ENCODE measurements at places on chromosomes 16 and 17.

DNA sequence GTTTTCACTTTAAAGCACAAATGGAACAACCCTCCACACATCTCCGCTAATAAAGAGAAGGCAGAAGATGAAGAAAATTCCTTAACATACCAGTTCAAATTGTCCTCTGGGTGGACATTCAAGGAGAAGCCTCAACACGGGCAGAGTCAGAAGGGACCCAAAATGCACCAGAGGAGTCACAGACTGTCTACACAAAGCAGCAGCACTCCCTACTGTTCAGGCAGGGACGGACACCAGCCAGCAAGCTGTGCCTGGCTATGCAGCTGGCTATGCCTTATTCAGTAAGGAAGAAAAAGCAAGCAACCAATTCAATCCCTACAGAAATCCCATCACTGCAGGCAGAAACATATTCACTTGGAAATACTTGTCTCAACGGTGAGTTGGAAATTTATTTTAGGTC is 8.1 kb downstream of the DNAJC7 start:
- peaks cover 12% of the 10 kb centered on the region for H3K36me3 ChIP-seq

DNA sequence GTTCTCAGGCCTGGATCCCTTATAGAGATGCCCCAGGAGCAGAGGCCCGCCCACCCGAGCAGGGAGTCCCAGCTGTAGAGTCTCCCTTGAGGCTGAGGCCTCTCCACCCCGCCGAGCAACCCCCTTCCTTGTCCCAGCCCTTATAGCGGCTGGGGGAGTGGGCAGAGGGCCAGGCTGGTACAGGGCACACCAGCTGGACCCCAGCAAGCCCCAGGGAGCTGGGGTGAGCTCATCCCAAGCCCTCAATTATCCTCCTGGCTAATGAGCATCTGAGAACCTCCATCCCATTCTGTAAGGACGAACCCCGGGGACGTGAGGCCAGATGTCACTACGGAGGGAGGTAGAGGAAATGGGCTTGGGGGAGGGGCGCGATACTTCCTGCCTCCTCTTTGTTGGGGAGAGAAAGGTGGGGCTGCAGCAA is 3.2 kb upstream of the SNN start:
- peak overlapping the region; percentile 29 for H3K4me3 ChIP-seq
- DNase-seq = peak; percentile 58
- H3K27me3 ChIP-seq = no peaks in the 10 kb centered on the region
- no peaks in the 10 kb centered on the region for H3K36me3 ChIP-seq
- H3K27ac ChIP-seq = peak overlapping the region; percentile 78
- H3K4me1 ChIP-seq = peaks cover 44% of the 10 kb centered on the region

DNA sequence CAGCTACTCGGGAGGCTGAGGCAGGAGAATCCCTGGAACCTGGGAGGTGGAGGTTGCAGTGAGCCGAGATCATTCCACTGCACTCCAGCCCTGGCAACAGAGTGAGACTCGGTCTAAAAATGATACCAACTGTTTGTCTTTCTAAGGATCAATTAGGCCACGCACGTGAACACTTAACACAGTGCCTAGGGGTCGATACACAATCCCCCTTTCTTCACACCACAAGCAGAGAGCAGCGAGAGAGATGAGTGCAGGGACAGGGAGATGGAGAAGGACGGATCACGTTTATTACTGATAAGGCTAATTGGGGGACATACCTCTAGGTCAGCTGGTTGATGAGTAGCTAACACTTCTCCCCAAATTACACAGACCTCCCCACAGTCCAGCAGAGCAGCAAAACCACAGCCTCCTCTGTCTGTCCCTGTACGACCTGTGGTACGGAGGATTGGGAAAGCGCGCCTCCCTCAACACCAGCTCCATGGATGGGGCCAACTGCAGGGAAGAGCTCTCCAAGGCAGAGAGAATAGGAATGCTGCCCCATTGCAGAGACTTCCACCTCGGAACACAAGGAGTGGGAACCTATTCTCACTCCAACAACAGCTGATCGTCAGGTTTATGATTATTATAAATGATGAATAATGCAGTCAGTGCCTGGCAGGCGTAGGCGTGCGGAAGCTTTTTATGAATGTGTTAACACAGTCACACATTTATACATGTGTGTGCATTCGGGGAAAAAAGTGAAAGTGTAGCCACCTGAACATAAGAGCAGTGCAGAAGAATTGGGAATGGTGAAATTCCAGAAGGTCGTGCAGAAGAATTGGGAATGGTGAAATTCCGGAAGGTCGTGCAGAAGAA is 155.1 kb downstream of the C16orf95 start:
- H3K4me3 ChIP-seq = peak overlapping the region; percentile 23
- peaks cover 4% of the 10 kb centered on the region for H3K27me3 ChIP-seq
- H3K4me1 ChIP-seq = peaks cover 3% of the 10 kb centered on the region
- DNase-seq = peak; percentile 63
- H3K36me3 ChIP-seq = no peaks in the 10 kb centered on the region

- peaks cover 16% of the 10 kb centered on the region for H3K27me3 ChIP-seq
- no peaks in the 10 kb centered on the region for H3K4me1 ChIP-seq
- H3K27ac ChIP-seq = no peak overlapping the region
- no peaks in the 10 kb centered on the region for H3K36me3 ChIP-seq
- H3K4me3 ChIP-seq = no peak overlapping the region
Observed at GRCh38 chr17:79306424-79307318, 232.0 kb downstream of the ENGASE start.

- no peaks in the 10 kb centered on the region for H3K27me3 ChIP-seq
- H3K4me3 ChIP-seq = no peak overlapping the region
- no peak overlapping the region for H3K27ac ChIP-seq
- H3K4me1 ChIP-seq = peaks cover 28% of the 10 kb centered on the region
Observed at GRCh38 chr16:88769617-88770460, 15.2 kb downstream of the PIEZO1 start.

GRCh38 chr17:21512307-21513011 is 136.3 kb downstream of the KCNJ12 start:
- peaks cover 29% of the 10 kb centered on the region for H3K27me3 ChIP-seq
- DNase-seq = no peak
- no peak overlapping the region for H3K4me3 ChIP-seq
- H3K36me3 ChIP-seq = no peaks in the 10 kb centered on the region
- H3K4me1 ChIP-seq = peaks cover 14% of the 10 kb centered on the region
- no peak overlapping the region for H3K27ac ChIP-seq

DNA sequence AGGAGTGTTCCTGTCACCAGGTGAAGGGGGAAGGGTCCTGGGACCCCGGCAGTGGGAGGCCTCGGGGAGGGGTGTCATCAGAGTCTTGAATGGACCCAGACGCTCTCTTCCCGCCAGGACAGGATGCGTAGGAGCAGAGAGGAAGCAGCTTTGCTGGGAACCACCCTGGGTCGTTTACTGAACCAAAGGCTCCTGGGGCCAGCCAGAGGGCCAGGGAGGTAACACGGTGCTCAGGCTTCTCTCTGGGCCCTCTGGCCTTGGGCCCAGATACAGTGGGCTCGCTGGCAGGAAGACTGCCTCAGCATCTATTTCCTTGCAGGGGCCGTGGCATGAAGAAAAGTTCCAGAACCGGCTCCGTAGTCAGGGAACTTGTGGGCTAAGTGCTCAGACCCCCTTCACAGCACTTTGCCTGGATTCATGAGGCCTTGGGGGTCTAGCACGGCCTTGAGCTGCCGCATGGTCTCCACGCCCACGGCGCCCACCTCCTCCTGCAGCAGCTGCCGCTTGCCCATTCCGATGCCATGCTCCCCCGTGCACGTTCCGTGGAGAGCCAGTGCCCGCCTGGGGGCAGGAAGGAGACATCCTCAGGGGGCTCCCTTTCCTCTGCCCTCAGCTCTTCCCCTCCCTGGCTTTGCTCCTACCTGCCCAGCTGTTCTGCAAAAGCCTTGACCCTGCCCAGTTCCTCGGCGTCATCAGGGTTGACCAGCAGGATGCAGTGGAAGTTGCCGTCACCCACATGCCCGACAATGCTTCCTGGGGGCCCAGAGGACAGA is 4.4 kb downstream of the LDHD start:
- H3K4me1 ChIP-seq = peaks cover 53% of the 10 kb centered on the region
- DNase-seq = no peak
- peak overlapping the region; percentile 92 for H3K27ac ChIP-seq
- H3K4me3 ChIP-seq = peak overlapping the region; percentile 84
- peaks cover 12% of the 10 kb centered on the region for H3K36me3 ChIP-seq
- peaks cover 6% of the 10 kb centered on the region for H3K27me3 ChIP-seq

GRCh38 chr17:15973016-15973415 is 26.5 kb downstream of the ZSWIM7 start:
- H3K4me3 ChIP-seq = no peak overlapping the region
- DNase-seq = no peak
- H3K27ac ChIP-seq = no peak overlapping the region
- peaks cover 7% of the 10 kb centered on the region for H3K36me3 ChIP-seq
- H3K27me3 ChIP-seq = peaks cover 4% of the 10 kb centered on the region

DNA sequence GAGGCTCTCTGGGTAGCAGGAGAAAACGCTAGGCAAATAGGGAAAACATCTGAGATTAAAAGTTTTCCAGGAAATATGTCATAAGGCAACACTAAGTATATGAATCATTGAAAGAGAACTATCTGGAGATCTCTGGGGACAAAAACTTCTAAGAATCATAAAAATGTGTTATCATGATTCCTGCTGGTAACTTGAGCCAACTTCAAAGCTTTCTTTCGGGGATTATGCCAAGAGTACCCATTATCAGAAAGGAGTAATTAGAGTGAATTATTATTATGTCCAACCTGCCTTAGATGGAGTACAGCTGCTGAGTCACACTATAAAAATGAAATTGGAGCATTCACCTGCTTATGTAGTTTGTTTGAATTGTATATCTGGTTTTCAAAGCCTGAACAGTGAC is 488.5 kb upstream of the SOX9 start:
- H3K27ac ChIP-seq = no peak overlapping the region
- no peaks in the 10 kb centered on the region for H3K36me3 ChIP-seq
- H3K27me3 ChIP-seq = no peaks in the 10 kb centered on the region

DNA sequence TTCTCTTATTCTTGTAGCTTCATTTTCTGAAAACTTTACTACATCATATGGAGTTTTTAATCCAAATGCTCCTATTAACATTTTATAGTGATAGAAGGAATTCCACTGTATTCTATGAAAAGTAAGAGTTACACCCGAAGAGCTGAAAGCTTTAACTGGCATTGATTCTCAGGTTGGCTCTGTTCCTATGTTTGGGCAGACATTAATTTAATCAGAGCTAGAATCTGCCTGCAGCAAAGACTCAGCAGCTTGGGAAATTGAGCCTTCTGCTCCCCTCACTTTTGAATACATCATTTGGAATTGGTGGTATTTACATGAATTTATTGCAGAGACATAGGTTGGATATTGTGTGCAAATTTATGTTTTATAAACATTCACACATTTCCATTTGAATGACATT is 1494.7 kb downstream of the CDH8 start:
- H3K4me1 ChIP-seq = no peaks in the 10 kb centered on the region
- no peak overlapping the region for H3K4me3 ChIP-seq
- H3K27me3 ChIP-seq = no peaks in the 10 kb centered on the region
- DNase-seq = no peak
- no peaks in the 10 kb centered on the region for H3K36me3 ChIP-seq
- H3K27ac ChIP-seq = no peak overlapping the region

- H3K27ac ChIP-seq = no peak overlapping the region
- no peaks in the 10 kb centered on the region for H3K36me3 ChIP-seq
- H3K4me1 ChIP-seq = peaks cover 6% of the 10 kb centered on the region
- peaks cover 47% of the 10 kb centered on the region for H3K27me3 ChIP-seq
- H3K4me3 ChIP-seq = no peak overlapping the region
- DNase-seq = no peak
Observed at GRCh38 chr16:77785373-77785764, 3.0 kb upstream of the VAT1L start.

- DNase-seq = no peak
- no peaks in the 10 kb centered on the region for H3K36me3 ChIP-seq
- H3K27ac ChIP-seq = no peak overlapping the region
- peaks cover 2% of the 10 kb centered on the region for H3K27me3 ChIP-seq
Observed at GRCh38 chr16:73434621-73435020, 386.7 kb upstream of the ZFHX3 start.

DNA sequence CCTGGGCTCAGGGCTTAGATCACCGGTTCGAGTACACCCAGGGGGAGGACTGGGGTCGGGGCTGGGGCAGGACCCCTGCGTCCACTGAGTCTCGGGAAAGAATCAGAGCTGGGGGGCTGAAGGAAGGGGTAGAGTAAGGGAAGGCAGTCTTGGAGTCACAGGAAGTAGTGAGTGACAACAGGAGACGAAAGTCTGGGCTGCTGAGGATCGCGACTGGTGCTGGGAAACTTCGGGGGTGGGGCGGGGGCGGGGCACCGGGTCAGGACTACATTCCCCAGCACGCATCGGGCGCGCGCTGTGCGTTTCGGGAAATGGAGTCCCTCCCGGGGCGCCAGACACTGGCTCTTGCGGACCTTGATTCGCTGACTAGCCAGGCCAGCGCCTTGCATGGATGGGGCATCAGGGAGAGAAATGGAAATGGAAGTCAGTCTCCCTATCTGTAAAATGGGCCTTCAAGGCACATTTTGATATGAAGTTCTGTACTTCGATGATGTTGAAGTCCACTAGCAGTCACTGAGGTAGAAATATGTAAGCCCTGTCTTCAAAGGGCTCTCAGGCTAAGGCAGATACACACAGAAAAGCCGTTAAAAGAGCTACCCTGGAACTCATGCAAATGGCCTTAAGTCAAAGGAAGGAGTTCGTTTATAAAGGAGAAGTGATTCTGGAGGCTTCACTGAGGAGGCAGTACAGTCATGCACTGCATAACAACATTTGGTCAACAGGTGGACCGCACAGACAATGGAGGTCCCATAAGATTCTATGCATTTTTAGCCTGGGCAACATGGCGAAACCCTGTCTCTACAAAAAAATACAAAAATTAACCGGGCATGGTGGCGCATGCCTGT is 697 bp downstream of the CTF1 start:
- peak; percentile 93 for DNase-seq
- peak overlapping the region; percentile 61 for H3K4me3 ChIP-seq
- H3K4me1 ChIP-seq = peaks cover 41% of the 10 kb centered on the region
- H3K36me3 ChIP-seq = no peaks in the 10 kb centered on the region
- H3K27me3 ChIP-seq = no peaks in the 10 kb centered on the region

- no peaks in the 10 kb centered on the region for H3K27me3 ChIP-seq
- H3K36me3 ChIP-seq = peaks cover 7% of the 10 kb centered on the region
- H3K4me1 ChIP-seq = peaks cover 53% of the 10 kb centered on the region
- H3K4me3 ChIP-seq = no peak overlapping the region
Observed at GRCh38 chr16:330741-331140, 21.8 kb downstream of the AXIN1 start.

- H3K4me3 ChIP-seq = no peak overlapping the region
- no peaks in the 10 kb centered on the region for H3K27me3 ChIP-seq
- H3K36me3 ChIP-seq = peaks cover 3% of the 10 kb centered on the region
Observed at GRCh38 chr17:55093353-55093752, 124.8 kb downstream of the STXBP4 start.

- no peaks in the 10 kb centered on the region for H3K27me3 ChIP-seq
- H3K4me1 ChIP-seq = peaks cover 24% of the 10 kb centered on the region
- no peak overlapping the region for H3K4me3 ChIP-seq
Observed at GRCh38 chr17:48169926-48170325, 62.4 kb downstream of the SNX11 start.

GRCh38 chr17:8160741-8161221 is 2.0 kb downstream of the VAMP2 start:
- peaks cover 57% of the 10 kb centered on the region for H3K4me1 ChIP-seq
- H3K27me3 ChIP-seq = no peaks in the 10 kb centered on the region
- peak overlapping the region; percentile 85 for H3K4me3 ChIP-seq
- peak; percentile 63 for DNase-seq
- peak overlapping the region; percentile 93 for H3K27ac ChIP-seq

All from activated CD4-positive, alpha-beta T cell treated with anti-CD3 and anti-CD28 coated beads for 36 hours (primary cell).